NCI-H2081 (cell line): ENCODE measurements at places on chromosomes 4 and X.

DNA sequence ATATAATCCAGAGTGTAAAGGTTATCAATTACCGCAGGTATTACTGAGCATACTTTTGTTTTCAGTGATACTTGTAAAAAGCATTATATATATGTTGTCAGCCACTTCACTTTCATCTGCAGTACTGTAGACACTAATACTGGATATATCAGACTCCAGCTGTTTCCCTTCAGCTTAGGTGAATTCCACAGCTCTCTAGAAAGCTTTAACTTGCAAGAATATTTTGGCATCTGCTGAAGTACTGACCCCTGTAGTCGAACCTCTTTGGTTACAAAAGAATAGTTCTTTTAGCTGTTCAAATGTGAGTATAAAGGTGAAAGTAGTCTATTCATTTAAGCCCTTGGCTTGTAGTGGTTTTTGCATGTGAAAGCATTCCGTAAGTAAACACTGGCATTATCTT is 1222.7 kb upstream of the TENM3 start:
- no peak for DNase-seq

DNA sequence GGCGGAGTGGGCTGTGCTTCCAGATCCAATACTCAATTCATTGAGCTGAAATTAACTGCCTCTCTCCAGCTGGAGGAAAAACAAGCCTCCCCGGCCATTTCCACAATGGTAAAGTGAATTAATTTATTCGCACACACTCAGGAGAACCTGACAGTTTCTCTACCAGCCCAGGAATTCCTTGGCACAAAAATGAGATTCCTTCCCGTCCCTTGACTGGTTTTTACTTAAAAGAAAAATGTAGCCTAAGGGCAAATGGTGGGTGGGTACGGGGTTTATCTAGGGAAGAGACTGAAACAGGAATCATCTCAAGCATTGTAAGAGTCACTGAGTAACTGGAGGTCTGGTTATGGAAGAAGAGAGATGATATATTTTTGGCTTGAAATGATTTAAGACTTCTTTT is 102.7 kb downstream of the VCX3A start:
- no peak for DNase-seq

DNA sequence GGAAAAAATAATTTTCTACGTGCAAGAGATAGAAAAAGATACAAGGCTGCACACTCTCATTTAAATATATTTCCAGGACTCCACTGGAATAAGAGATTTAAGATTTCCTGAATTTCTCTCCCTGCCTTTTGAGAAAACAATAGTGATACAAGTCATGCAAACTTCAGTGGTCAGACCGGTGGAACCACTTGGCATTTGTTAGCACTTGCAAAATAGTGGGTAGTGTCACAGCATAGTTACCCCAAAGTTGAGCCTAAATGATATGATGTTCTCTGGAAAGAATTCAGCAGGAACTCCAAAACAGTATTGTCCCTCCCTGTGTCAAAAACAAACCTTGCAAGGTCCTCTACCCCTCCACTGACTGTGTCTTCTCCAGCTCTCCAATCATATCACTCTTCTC is 102.3 kb downstream of the ANKRD50 start:
- DNase-seq = no peak

DNA sequence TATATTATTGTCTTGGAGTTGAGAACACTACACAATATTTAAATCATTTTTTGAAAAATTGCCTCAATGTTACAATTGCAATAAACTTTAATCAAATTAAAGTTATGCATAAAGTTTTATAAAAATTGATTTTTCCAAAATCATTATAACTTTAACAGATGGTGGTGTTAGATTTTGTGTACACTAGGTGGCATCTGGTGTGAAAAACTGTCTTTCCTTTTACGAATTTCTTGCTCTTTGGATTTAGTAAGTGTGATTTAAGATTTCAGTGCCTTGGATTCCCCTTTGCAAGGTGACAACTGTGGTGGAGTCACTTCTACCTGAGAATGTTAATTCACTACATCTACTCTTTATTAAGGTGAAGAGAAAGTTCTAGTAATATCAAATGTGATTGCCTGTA is 91.6 kb downstream of the AREG start:
- no peak for DNase-seq

GRCh38 chr4:13495753-13496152 is 11.6 kb upstream of the RAB28 start:
- DNase-seq = no peak

- DNase-seq = no peak
These were observed 146.2 kb downstream of the KCNIP4 start for GRCh38 chr4:21802406-21802805.

- no peak for DNase-seq
These were observed 69.5 kb downstream of the PARM1 start for GRCh38 chr4:75002381-75002780.

DNA sequence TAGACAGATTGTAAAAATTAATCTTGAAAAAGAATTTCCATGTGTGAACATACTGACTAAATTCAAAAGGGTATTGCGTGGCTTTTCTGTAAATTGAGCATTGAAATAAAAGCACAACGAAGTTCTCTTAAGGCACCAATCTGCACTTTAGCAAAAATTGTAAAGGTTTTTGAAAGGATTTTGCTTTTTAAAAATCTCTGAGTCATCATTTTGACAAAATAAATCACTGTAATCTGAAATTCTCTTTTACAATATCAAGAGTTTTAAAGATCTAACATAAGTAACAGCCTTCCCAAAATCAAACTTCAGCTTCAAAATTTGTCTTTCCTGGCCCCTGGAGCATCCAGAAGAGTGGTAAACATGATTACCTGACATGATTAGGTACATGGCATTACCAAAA is 830.9 kb upstream of the AGA start:
- no peak for DNase-seq

- DNase-seq = no peak
These were observed 205.9 kb downstream of the PTTG2 start for GRCh38 chr4:38166082-38166481.

DNA sequence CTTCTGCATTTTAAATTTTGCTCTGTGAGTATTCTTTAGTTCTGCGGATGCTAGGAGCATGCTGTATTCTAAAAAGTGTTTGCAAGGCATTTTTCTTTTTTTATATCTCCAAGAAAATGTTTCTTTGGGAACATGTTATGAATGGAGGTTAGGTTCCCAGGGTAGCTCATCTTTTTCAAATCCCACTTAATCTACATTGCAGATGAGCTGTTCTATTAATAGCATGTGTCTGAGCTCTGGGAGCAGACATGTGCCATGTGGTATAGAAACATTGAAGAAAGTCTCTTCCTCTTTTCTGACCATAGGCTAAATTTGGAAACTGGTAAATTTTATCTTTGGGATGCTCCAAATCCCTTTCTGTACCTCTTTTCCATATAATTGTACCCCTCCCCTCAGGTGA is 23.2 kb downstream of the DIAPH2 start:
- DNase-seq = no peak

- DNase-seq = no peak
These were observed 99.3 kb upstream of the GRPR start for GRCh38 chrX:16023790-16024734.

- DNase-seq = no peak
These were observed 16.4 kb upstream of the RUFY3 start for GRCh38 chr4:70705183-70706043.

DNA sequence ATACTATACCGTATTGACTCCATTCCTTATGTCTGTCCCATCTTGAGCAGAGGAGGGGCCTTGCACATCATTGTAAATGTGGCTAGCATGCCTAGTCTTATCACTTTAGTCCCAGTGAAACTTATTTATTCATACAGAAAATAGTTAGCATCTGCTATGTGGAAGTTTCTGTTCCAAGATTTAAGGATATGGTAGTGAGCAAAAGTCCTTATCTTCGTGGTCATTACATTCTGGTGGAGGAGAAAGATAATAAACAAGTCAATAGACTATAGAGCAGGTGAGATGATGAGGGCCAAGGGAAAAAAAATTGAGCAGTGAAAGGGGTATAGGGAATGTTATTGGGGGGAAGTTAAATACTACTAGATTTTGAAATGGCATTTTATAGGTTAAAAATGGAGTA is 63.4 kb upstream of the PRRG3 start:
- no peak for DNase-seq

DNA sequence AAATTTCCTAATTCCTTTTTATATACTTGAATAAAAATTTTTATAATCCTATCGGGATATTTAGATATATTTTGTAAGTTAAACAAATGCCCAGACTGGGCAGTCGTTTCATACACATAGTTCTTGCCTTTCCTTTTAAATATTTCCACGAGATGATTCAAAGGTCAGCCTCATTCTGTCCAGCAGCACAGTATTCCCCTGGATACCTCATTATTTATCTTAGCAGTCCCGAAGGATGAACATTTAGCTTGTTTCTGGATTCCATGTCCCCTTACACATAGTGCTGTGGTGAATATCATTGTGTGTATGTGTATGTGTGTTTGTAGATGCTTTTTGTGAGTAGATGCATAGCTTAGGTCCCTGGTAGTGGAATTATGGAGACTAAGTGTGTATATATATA is 38.3 kb downstream of the RAPGEF2 start:
- DNase-seq = no peak

DNA sequence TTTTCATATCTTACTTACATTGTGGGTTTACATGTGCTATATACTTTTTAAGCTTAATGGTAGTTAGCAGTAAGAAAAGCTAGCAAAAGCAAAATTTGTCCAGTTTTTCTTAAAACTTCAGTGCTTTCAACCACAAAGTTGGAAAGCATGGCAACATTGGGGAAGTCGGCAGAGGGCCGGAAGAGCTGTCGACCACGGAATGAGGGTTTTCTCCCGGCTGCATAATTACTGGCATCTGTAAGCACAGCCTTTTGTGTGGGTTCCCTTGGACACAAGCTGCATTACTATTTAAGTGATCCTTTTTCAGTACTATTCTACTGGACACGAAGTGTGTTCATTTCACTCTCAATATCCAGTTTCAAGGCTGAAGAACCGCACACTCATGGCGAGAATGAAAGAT is 560.4 kb downstream of the ANKRD50 start:
- peak; percentile 42 for DNase-seq

GRCh38 chr4:87251106-87251505 is 30.7 kb upstream of the KLHL8 start:
- no peak for DNase-seq

- no peak for DNase-seq
These were observed 3.5 kb downstream of the TMEM154 start for GRCh38 chr4:152676052-152676854.

GRCh38 chr4:144597171-144597570 is 48.8 kb upstream of the HHIP start:
- DNase-seq = no peak

GRCh38 chr4:145177906-145178538 is 2.4 kb downstream of the OTUD4 start:
- no peak for DNase-seq

DNA sequence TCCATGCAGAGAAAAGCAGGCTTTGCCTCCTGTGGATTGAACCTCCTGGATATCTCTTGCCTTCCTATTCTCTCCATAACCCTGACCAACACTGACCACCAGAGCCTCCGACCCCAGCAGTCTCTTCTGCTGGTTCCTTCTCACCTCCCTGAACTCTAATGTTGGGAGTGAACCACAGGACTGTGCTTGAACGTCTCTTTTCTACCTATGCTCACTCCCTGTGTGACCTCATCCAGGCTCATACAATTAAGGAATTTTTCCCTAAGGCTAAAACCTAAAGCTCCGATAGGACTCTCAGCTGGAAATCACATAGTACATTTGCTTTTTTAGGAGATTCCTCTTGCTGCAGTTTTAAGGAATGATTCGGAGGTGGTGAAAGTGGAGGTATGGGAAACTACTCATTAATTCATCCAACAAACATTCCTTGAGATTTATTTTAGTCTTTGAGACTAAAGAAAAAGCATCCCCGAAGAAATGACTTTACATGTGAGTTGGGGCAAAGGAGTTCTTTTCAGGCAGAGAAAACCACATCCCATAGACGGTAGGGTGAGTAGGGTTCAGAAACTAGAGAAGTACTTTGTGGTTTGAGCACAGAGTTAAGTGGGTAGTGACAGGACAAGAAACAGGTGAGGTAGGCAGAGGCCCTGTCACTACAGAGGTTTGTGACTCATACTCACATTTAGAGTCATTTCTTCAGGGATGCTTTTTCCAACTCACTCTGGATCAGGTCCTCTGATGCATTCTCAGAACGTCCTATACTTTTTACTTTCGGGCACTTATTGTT is 30.8 kb downstream of the NDNF start:
- DNase-seq = no peak

GRCh38 chr4:4541040-4541631 is 712 bp downstream of the STX18 start:
- no peak for DNase-seq

- no peak for DNase-seq
These were observed 452.1 kb downstream of the STPG2 start for GRCh38 chr4:97691111-97691605.

DNA sequence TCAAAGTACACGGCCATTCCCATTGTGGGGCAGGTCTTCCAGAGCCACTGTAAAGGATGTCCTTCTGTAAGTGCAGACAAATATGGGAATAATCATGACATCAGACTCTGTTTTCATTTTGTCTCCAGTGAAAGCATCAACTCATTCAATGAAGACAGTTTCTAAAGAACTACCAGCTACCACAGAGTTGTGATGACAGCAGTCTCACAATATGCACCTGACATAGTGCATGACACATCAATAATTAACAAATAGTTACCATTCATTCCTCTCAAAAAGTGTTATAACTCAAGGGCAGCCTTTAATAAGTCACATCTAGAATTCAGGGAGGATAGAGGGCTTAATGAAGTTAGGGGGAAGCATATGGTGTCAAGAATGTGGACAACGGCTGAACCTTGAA is 20.2 kb downstream of the MTTP start:
- no peak for DNase-seq

DNA sequence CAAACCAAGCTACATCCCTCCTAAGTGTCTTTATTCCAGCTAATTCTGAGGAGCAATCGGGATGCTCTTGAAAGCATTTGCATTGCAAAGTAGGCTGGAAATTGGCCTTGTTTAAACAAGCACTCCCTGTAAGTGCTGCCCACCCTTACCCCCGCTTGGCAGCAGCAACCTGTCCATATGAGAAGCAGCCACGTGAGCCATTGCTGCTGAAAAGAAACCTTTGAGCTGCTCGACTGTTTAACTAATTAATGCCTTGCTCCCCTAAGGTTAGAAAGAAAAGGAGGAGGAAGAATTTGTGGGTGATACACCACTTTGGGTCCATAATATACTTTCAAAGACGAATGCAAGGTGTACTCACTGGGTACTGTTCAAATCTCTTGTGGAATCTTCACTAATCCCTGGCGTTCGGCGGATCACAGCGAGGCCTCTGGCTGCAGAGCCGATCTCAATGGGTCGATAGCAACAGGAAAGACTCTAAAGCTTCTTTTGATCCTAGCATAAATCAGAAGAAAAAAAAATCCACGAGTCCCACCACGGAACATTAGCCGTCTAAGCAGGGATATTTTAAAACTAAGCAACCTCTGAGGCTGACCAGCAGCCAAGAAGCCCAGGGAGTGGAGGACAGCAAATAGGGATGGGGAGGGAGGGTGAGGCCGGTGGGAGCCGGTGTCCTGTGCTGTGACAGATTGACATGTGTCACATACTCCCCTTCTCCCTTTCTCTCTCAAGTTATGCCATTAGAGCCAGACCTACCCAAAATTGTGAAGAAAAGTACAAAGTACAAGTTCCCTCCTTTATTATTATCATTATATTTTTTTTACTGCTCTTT is 37.2 kb upstream of the MGST2 start:
- peak; percentile 76 for DNase-seq
